ENCODE measurements at places on chromosomes 16 and 17. TPM values are rescaled to one million over a fixed set of nuclear protein-coding genes. Genes with fewer than 3 reads are reported as not detected.

MYH13 gene
- total RNA-seq = not detected

TBCD gene
- total RNA-seq = 110 TPM

SOX8 gene
- total RNA-seq = 28.5 TPM

ETV4 gene
- 1.6 TPM for total RNA-seq

LGALS9 gene
- total RNA-seq = 2.8 TPM

NETO2 gene
- 182 TPM for total RNA-seq

EVPL gene
- total RNA-seq = not detected

HASPIN gene
- 1.3 TPM for total RNA-seq

SEPTIN12 gene
- total RNA-seq = not detected

RUNDC3A gene
- 67.6 TPM for total RNA-seq

ASPA gene
- 1.3 TPM for total RNA-seq

SMURF2 gene
- 87.6 TPM for total RNA-seq

SLC16A13 gene
- total RNA-seq = 0.31 TPM

DNAI2 gene
- not detected for total RNA-seq

SCNN1B gene
- not detected for total RNA-seq

PRRT2 gene
- total RNA-seq = 36.0 TPM

KRT24 gene
- total RNA-seq = not detected

CNTD1 gene
- 0.31 TPM for total RNA-seq

PHOSPHO1 gene
- 0.94 TPM for total RNA-seq

KRT36 gene
- not detected for total RNA-seq

AIPL1 gene
- total RNA-seq = not detected

FOXC2 gene
- total RNA-seq = not detected

ABCC12 gene
- total RNA-seq = 1.3 TPM

RNF157 gene
- 37.6 TPM for total RNA-seq

LAT gene
- 1.3 TPM for total RNA-seq

PTX4 gene
- total RNA-seq = not detected

SMIM5 gene
- 0.31 TPM for total RNA-seq

UBE2O gene
- total RNA-seq = 51.6 TPM

TP53TG3B gene
- not detected for total RNA-seq

SLC16A6 gene
- 0.94 TPM for total RNA-seq

KRTAP17-1 gene
- not detected for total RNA-seq

CIAPIN1 gene
- total RNA-seq = 73.6 TPM

EVI2B gene
- 0.63 TPM for total RNA-seq

Data from parietal lobe (tissue), 2 donors.